Activated CD8-positive, alpha-beta memory T cell treated with anti-CD3 and anti-CD28 coated beads, Interleukin-2, amount 10 ng/mL, durations not matched to agents 7 days and 5 days (primary cell): ENCODE measurements at places on chromosomes 5 and 9.

DNA sequence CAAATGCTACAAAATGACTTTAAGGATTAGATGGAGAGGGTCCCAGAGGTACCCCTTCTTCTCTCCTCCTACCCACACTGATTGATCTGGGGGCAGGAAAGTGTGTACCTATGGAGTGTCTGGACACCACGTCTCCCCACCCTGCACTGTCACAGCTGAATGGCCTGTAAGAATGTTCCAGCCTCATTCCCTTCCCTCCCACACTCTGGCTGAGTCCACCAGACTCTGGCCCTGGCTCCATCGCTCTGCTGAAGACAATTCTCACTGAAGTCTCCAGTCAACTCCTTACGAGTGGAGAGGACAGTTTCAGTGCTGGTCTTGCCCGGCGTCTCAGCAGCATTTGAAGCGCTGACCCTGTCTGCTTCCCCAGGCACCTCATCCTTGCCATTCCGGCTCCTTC is 105.8 kb downstream of the TTLL11 start:
- H3K36me3 ChIP-seq = no peaks in the 10 kb centered on the region
- DNase-seq = no peak
- H3K4me3 ChIP-seq = no peak overlapping the region
- no peaks in the 10 kb centered on the region for H3K4me1 ChIP-seq
- no peaks in the 10 kb centered on the region for H3K27me3 ChIP-seq

DNA sequence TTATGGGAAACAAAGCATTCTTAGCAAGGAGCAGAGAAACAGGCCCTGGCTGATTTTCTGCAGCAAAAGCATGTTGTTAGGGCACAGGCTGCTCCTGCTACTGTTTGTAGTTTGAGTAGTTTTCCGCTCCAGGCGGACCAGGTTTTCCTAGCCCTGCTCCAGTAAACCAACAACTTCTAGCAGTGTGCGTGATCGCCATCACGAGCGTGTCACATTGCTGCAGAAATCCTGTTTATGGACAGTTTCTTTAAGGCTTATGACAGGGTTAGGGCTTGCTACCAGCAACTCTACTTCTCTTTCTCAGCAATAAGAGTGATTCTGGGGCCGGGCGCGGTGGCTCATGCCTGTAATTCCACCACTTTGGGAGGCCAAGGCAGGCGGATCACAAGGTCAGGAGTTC is 803.9 kb upstream of the CDH10 start:
- H3K27me3 ChIP-seq = no peaks in the 10 kb centered on the region
- H3K4me3 ChIP-seq = no peak overlapping the region
- H3K36me3 ChIP-seq = no peaks in the 10 kb centered on the region
- DNase-seq = no peak

- no peaks in the 10 kb centered on the region for H3K27me3 ChIP-seq
- no peak overlapping the region for H3K4me3 ChIP-seq
- H3K4me1 ChIP-seq = peaks cover 31% of the 10 kb centered on the region
Measured at GRCh38 chr5:97019435-97020117, 83.7 kb downstream of the LNPEP start.

- H3K4me1 ChIP-seq = peaks cover 10% of the 10 kb centered on the region
- H3K27me3 ChIP-seq = peaks cover 12% of the 10 kb centered on the region
- no peaks in the 10 kb centered on the region for H3K36me3 ChIP-seq
- no peak for DNase-seq
Measured at GRCh38 chr5:58469896-58470295, 10.0 kb upstream of the PLK2 start.

DNA sequence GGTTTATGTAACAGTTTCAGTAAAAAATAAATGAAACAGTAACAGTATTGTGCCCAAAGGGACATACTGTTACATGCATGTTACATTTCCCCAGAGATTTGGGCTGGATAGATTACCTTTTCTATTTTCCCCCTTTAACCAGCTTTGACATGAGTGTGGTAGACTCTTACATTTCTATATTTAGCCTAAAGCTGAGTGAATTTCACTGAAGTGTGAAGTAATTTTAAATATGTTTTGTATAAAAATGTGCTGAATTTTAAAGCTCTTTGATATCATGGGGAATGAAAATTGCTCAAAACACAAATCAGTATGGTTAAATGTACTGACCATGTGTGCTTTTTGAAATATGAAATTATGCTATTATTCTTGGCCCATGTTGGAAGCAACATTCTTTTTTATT is 122.3 kb upstream of the CDH10 start:
- no peaks in the 10 kb centered on the region for H3K4me1 ChIP-seq
- H3K36me3 ChIP-seq = no peaks in the 10 kb centered on the region
- no peak overlapping the region for H3K4me3 ChIP-seq
- no peak overlapping the region for H3K27ac ChIP-seq
- no peak for DNase-seq
- no peaks in the 10 kb centered on the region for H3K27me3 ChIP-seq

GRCh38 chr5:174187481-174187880 is 142.0 kb downstream of the NSG2 start:
- no peak overlapping the region for H3K27ac ChIP-seq
- no peak for DNase-seq
- no peak overlapping the region for H3K4me3 ChIP-seq
- H3K4me1 ChIP-seq = no peaks in the 10 kb centered on the region

GRCh38 chr9:89489548-89490530 is 8.1 kb downstream of the SEMA4D start:
- peaks cover 96% of the 10 kb centered on the region for H3K4me1 ChIP-seq
- peak overlapping the region; percentile 45 for H3K4me3 ChIP-seq
- H3K27ac ChIP-seq = peak overlapping the region; percentile 84
- no peak for DNase-seq
- peaks cover 70% of the 10 kb centered on the region for H3K36me3 ChIP-seq

DNA sequence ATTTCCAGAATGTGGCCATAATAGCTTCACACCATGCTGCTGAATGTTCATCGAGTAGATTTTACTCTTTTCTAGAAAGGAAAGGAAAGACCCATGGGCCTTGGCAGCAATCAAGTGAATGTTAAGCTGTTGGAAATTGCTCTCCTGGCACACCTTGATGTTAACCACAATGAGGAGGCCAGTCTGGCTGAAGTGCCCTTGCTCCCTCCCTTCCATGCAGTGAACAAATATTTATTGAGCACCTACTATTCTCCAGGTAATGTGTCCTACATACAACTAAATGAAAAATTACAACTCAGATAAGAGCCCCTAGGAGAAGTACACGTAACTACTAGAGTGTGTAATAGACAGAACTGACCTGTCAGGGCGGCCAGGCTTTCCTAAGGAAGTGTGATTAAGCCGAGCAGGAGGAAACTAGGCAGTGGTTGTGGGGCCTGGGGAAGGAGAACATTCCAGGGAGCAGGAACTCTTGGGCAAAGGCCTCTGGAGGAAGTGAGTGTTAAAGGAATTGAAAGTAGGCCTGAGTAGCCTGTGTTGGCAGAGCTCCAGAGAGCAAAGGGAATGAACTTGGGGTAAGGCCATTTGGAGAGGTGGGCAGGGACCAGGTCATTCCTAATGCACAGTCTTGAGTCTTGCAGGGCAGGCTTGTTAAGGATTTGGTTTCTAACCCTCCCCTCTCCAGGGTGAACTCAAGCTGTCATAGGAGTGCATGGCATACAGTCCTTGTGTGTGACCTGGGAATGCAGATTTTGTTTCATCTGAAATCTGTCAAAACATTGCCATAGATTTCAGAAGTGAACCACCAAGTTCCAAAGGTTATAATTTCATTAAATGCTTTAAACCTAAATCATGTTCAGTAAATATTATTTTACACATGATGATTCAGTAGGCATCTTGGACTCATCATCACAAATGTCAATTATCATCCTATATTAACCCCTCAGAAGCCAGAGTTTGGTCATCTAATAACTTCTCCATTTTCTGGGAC is 9.0 kb upstream of the ZSWIM6 start:
- H3K4me3 ChIP-seq = no peak overlapping the region

- no peak overlapping the region for H3K27ac ChIP-seq
- no peak overlapping the region for H3K4me3 ChIP-seq
- H3K4me1 ChIP-seq = peaks cover 11% of the 10 kb centered on the region
- peaks cover 27% of the 10 kb centered on the region for H3K27me3 ChIP-seq
Measured at GRCh38 chr9:105187781-105188180, 56.7 kb upstream of the SLC44A1 start.

- peaks cover 12% of the 10 kb centered on the region for H3K4me1 ChIP-seq
- peak overlapping the region; percentile 78 for H3K27ac ChIP-seq
- H3K36me3 ChIP-seq = peaks cover 60% of the 10 kb centered on the region
- no peaks in the 10 kb centered on the region for H3K27me3 ChIP-seq
- H3K4me3 ChIP-seq = no peak overlapping the region
Measured at GRCh38 chr5:72895758-72896157, 60.1 kb upstream of the FCHO2 start.

- H3K4me1 ChIP-seq = no peaks in the 10 kb centered on the region
- H3K27me3 ChIP-seq = no peaks in the 10 kb centered on the region
- H3K27ac ChIP-seq = no peak overlapping the region
- no peaks in the 10 kb centered on the region for H3K36me3 ChIP-seq
- no peak for DNase-seq
Measured at GRCh38 chr5:7251132-7251531, 144.8 kb upstream of the ADCY2 start.

- H3K27ac ChIP-seq = no peak overlapping the region
- no peaks in the 10 kb centered on the region for H3K36me3 ChIP-seq
- no peak for DNase-seq
- no peaks in the 10 kb centered on the region for H3K4me1 ChIP-seq
Measured at GRCh38 chr5:125609011-125609410, 814.2 kb upstream of the GRAMD2B start.

DNA sequence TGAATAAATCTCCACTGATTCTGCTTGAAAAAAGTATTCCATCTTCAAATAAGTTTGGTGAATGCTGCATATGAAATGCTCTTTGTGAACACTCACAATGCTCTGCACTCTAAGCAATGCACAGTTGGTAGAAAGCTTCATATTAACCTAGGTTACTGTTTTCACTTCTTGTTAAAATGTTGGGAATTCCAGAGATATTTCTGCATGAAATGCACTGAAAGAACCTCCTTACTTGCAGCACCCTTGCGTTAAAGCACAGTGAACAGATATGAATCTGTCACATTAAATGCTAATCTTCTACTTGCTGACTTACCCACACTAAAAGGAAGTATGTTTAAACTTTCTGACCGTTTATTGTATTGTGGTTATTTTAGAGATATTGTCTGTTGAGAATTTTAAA is 584.1 kb upstream of the NUDT12 start:
- no peaks in the 10 kb centered on the region for H3K36me3 ChIP-seq
- DNase-seq = no peak
- no peaks in the 10 kb centered on the region for H3K4me1 ChIP-seq
- H3K4me3 ChIP-seq = no peak overlapping the region

GRCh38 chr9:129480745-129481144 is 140.2 kb downstream of the C9orf50 start:
- H3K4me3 ChIP-seq = no peak overlapping the region
- no peak overlapping the region for H3K27ac ChIP-seq
- H3K36me3 ChIP-seq = no peaks in the 10 kb centered on the region
- peaks cover 13% of the 10 kb centered on the region for H3K4me1 ChIP-seq

DNA sequence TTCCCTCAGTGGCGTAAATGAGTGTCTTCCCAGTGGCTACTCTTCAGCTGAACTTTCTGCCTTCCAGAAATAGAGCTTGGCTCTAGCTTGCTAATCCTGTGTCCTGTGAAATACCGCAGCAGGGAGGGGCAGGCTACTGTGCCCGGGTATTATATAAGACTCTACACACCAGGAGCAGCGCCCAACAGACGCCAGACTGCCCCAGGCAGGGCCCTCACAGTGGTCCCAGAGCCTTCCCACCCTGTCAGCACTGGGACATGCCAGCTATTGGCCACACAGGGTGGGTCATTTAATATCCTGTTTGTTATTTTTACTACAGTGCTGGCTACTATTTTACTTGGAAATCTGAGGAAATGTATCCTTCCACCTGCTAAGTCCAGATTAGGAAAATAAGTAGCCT is 121.0 kb downstream of the FEM1C start:
- no peaks in the 10 kb centered on the region for H3K4me1 ChIP-seq
- H3K4me3 ChIP-seq = no peak overlapping the region
- DNase-seq = no peak
- peaks cover 26% of the 10 kb centered on the region for H3K27me3 ChIP-seq
- no peaks in the 10 kb centered on the region for H3K36me3 ChIP-seq
- no peak overlapping the region for H3K27ac ChIP-seq

GRCh38 chr5:35618304-35618636 is 607 bp downstream of the SPEF2 start:
- H3K36me3 ChIP-seq = peaks cover 32% of the 10 kb centered on the region
- H3K4me3 ChIP-seq = peak overlapping the region; percentile 84
- peaks cover 53% of the 10 kb centered on the region for H3K4me1 ChIP-seq
- H3K27me3 ChIP-seq = no peaks in the 10 kb centered on the region

- H3K36me3 ChIP-seq = no peaks in the 10 kb centered on the region
- no peak for DNase-seq
- H3K4me1 ChIP-seq = peaks cover 37% of the 10 kb centered on the region
- H3K27me3 ChIP-seq = peaks cover 18% of the 10 kb centered on the region
- no peak overlapping the region for H3K27ac ChIP-seq
- no peak overlapping the region for H3K4me3 ChIP-seq
Measured at GRCh38 chr5:56696900-56697299, 118.4 kb upstream of the MAP3K1 start.

GRCh38 chr5:100682625-100683024 is 147.5 kb downstream of the FAM174A start:
- H3K4me3 ChIP-seq = no peak overlapping the region
- no peak for DNase-seq
- H3K27ac ChIP-seq = no peak overlapping the region
- peaks cover 11% of the 10 kb centered on the region for H3K36me3 ChIP-seq
- no peaks in the 10 kb centered on the region for H3K4me1 ChIP-seq
- H3K27me3 ChIP-seq = no peaks in the 10 kb centered on the region

DNA sequence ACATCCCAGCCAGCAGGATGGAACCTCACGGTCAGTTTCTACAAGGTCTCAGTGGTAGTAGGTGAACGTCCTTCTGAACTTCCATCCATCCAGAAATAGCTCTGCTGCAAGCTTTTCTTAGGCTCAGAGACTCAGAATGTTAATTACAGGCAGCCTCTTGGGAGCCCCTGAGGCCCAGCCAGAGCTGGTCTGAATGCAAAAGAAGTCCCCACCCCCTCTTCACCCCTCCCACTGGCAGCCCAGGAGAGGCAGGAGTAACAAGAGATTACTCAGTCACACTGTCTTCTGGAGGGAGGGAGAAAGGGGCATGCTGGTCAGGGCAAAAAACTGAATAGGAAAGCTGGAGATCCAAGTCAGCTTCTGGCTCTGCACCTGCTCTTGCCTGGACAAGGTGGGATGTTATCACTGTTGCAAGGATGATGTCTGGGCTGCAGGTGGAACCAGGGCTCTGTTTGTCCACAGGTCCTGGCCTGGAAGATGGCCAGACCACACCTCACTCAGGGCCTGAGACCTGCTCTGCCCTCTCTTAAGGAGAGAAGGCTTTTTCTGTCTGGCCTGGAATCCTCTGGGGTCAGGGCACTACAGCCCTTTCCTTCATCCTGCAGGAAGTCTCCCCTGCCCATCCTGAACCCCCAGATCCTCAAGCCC is 9.1 kb downstream of the ENHO start:
- H3K4me1 ChIP-seq = no peaks in the 10 kb centered on the region
- DNase-seq = no peak
- H3K36me3 ChIP-seq = no peaks in the 10 kb centered on the region
- no peaks in the 10 kb centered on the region for H3K27me3 ChIP-seq
- no peak overlapping the region for H3K4me3 ChIP-seq
